SK-N-SH (cell line): ENCODE measurements at places on chromosomes 4 and X.

DNA sequence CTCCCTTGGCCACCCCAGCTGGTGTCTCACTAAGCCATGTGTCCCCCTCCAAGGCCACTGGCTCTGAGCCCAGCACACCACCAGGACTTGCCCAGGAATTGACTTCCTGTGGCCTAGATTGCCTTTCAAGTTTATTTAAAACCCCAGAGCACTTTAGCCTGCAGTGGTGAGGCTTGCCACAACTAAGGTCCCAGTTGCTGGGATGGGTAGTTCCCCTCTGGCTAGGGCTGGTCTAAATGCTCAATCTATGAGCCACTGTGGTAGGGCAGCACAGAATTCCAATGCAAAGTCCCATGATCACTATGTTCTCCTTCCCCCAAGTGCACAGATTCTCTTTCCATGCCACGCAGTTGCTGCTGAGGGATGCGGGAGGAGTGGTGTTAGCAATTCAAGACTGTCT is 61.1 kb upstream of the HCCS start:
- no peak for DNase-seq

DNA sequence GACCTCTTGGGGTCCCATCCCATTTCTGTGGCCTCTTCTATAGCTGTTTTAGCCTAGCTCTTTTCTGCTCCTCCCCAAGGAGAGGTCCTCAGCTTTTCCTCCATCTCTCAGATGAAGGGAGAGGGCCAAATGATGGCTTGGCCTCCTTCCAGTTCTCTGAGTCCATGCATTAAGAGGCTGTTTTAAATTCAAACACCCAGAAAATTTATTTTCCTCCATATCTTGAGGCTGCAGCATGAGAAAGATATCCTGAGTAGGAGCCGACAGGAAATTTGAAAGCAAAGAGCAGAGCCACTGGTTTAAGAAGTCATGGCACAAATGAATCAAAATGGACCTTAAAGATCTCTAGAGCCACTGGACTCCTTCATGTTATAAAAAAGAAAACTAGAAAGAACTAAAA is 558.8 kb downstream of the MID1IP1 start:
- DNase-seq, result no peak

- DNase-seq, result no peak
Measured at GRCh38 chrX:9393571-9393970, 71.3 kb upstream of the TBL1X start.

DNA sequence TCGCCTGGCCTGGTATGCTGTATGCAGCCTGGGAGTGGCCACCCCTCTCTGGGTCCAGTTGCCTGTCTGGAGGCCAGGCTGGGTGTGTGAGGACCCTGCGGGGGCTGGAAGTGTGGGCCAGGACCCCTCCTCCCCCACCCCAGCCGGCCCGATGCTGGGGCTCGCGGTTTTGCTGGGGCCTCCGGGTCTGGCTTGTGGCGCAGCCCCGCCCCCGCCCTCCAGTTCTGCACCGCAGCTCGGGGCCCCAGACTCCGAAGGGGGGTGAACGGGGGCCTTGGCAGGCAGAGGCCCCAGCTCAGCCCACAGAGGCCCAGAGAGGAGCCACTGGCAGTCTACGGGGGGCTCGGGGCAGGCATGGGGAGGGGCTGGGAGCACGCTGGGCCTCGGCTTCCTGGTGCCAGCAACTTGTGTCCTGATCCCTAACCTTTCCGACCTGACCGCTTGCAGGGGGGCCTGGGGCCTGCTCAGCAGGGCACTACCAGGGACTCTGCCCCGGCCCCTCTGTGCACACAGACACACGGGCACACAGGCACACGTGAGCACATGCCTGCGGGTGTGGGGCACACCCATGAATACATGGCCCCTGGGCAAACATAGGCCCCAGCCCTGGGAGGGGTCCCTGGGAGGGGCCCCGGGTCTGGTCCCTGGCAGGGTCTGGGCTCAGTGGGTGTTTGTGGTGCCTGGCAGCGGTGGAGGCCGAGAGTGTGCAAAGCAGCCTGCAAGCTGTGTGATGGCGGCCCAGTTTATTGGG is 21.4 kb upstream of the FGFR3 start:
- DNase-seq, result no peak

DNA sequence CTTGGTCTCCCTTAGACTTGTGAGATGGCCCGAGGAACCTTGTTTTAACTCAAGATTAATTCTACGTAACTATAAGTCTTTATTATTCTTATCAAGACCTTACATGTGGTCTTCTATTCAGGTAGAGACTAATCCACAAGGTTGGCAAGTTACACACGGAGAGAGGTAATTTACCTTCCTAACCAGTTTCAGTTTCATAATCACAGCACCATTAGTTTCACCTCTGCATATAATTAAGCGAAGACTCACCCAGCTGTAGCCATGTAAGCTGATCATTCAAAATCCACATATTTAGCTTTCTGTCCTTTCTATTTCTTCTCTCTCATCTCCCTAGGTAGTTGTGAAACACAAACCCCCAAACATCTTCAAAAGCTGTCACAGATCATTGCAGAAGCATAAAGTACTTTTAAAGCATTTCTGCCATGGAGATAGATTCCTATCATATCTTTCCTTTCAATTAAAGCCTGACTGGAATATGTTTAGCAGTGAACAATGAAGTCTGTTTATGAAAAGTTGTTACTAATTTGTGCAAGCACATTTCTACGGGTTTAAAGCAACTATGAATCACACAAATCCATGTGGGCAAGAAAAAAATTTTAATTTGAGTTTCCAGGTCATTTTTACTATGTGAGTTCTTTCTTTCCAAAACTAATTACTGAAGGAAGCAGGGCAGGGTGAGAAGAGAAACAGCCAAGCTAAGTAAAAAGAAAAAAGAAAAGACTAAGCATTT is 78.5 kb downstream of the BTC start:
- no peak for DNase-seq
